ENCODE measurements at places on chromosomes 3 and 15.

DNA sequence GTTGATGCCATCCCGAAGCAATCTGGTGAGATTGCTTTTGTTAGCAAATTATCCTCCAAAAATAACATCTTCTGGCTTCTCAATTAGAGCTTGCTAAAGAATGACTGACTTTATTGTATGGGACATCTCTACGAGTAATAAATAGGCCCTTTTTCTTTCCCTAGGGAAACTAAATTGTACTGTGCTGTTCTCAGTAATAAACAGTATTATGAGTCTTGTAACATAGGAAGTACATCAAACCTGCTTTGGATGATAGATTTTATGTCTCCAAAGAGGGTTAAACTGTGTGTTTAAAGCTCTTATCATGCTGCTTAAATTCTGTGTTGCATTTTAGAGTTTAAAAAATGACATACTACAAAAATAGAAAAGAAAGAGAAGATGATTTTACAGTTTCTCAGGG lies 153.4 kb upstream of the THRB start:
- DNase-seq = no peak

DNA sequence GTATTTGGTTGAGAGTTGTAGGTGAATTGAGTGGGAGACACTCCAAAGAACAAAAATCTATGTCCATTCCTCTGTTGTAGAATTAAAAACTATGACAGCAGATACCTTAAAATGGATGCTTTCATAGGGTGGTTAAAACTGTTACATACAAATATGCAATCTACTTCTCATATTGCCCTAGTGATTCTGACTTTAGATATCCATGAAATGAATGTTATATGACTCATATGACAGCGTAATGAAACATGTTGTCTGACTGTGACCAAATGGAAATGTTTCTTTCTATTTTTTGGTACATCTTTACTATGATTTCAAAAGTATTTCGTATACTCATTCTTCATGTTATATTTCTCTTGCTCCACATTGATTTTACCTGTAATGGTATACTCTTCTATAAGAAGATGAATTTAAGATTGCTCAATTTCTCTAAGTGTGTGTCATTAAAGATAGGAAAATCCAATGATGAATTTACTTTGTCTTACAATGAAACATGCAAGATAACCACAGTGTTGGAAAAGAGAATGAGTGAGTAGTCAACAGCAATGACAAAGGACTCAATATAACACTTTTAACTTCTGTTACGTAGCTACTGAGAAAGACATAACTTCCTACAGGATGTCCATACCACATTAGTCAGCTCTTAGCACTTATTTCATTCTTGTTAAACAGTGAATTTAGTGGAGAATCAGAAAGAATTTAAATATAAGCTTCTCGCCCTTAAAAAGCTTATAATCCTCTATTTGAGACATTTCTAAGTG lies 79.3 kb upstream of the LSAMP start:
- DNase-seq = no peak

- no peak for DNase-seq
These were observed 428.3 kb upstream of the ATP11B start for GRCh38 chr3:182364723-182365650.

DNA sequence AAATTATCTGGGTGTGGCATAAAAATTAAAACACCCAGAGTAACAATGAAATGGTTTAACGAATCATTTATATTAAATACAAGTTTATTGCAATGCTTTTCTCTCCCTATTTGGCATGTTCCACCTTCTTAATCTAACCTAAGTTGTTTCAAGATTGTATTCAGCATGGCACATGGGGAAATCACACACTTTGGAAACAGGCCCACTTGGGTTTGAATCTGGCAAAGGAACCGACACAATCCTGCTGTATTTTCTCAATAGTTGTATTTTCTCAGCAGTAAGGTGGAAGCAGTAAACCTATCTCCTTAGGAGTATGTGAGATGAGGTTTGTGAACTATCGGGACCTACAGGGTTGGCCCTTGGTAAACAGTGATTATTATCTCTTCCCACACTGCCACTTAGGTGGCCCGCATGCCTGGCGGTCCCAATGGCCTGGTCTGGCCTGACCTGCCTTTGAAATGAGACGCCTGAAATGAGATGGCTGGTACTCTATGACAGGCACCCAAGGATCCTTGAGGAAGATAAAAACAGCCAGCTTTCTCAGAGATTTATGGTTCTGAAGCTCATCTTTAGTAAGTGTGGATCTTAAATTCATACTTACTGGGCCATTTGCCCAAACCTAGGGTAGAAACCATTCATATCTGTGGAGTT lies 45.3 kb upstream of the VILL start:
- no peak for DNase-seq

- no peak for DNase-seq
These were observed 212.0 kb downstream of the MINAR1 start for GRCh38 chr15:79644091-79644490.
